Muscle of leg (tissue), 16 donors: ENCODE measurements at places on chromosomes 3 and 15. TPM values are rescaled to one million over a fixed set of nuclear protein-coding genes. Genes with fewer than 3 reads are reported as not detected.
A peak's percentile ranks its signal among the peaks of the same experiment; 100 is the strongest.

The KLF15 gene
- 0.93 TPM for polyA plus RNA-seq

The SYNPR gene
- polyA plus RNA-seq = not detected

The BNC1 gene
- 1.9 TPM for polyA plus RNA-seq

The PRR20G gene
- polyA plus RNA-seq = not detected

The RTP1 gene
- polyA plus RNA-seq = not detected

The SAMMSON gene
- polyA plus RNA-seq = not detected

- DNase-seq = peak; percentile 50
These were observed 136.7 kb upstream of the DAZL start for GRCh38 chr3:16741890-16742289.

DNA sequence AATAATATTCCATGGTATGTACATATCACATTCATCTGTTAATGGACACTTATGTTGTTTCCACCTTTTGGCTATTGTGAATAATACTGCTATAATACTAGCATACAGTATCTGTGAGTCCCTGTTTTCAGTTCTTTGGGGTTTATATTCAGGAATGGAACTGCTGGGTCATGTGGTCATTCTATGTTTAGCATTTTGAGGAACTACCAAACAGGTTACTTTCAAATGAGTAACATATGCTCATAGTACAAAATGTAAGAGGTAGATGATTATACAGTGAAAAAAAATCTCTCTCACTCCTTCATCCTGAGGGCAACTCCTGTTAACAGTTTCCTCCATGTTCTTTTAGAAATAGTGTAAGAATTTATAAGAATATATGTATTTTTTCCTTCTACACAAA, 162.2 kb downstream of the PLD1 start:
- DNase-seq = no peak

GRCh38 chr3:152196782-152197181, 71.9 kb upstream of the MBNL1 start:
- DNase-seq = peak; percentile 63

DNA sequence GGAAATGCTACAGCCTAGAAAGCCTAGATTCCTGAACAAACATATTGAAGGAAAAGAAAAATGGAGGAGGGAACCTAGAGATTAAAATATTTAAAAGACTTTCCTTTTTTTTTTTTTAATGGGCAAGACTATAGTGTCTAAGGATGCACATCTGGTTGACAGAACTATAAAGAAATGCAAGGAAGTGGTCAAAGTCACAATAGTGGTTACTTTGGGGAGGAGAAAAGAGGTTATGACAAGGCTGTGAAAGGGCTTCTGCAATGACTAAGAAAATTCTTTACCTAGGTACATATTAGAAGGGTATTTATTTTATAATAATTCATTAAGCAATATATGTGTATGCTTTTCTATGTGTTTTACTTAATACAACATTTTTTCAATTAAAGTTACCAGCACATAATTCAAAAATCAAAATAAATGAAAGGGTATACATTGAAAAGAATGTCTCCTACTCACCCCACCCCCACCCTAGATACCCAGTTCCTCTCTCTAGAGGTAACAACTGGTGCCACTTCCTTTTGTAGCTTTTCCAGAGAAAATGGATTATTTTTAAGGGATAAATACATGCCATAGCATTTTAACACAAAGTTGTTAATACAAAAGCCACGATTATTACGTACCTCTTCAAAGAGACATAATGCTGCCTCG, 70.1 kb downstream of the HERC1 start:
- no peak for DNase-seq

DNA sequence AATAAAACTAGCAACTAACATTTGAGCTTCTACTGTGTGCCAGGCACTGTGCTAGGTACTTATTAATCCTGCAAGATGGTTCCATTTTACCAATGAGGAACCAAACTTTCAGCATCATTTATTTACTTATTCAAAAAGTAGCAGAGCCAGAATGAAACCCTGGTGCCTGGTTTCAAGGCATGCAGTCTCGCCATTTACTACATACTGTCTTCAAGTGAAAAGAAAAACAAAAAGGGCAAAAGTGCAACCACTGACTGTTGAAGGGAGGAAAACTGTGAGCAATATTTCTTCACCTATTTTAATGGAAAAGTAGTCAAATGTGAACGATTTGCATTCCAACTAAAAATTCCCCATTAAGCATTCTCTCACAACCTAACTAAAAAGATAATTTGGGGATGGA, 8.7 kb downstream of the DCUN1D1 start:
- no peak for DNase-seq

DNA sequence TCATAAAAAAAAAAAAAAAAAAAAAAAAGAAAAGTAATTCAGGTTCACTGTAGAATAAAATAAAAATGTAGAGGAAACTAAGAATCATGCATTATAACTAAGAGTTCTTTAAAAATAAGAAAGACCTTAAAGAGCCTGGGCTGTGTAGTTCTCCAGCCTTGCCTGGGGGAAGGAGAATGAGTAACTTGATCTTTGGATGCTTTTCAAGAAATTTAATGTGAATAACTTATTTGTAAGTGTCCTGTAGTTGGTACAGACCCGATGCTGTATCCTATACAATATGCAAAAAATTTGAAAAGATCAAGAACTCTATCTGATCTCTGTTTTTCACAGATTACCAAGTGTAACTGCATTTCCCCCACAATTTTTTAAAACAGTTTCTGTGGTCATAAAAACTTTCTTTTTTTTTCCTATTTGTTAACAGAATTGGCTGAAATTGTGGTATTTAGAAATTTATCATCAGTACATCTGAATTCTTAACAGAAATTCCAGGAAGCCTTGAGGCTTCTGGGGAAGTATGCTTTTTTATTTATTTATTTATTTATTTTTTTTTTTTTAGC, 195.3 kb downstream of the THRB start:
- no peak for DNase-seq
